ENCODE measurements at places on chromosomes 5 and 9. TPM values are rescaled to one million over a fixed set of nuclear protein-coding genes. Genes with fewer than 3 reads are reported as not detected.

DNA sequence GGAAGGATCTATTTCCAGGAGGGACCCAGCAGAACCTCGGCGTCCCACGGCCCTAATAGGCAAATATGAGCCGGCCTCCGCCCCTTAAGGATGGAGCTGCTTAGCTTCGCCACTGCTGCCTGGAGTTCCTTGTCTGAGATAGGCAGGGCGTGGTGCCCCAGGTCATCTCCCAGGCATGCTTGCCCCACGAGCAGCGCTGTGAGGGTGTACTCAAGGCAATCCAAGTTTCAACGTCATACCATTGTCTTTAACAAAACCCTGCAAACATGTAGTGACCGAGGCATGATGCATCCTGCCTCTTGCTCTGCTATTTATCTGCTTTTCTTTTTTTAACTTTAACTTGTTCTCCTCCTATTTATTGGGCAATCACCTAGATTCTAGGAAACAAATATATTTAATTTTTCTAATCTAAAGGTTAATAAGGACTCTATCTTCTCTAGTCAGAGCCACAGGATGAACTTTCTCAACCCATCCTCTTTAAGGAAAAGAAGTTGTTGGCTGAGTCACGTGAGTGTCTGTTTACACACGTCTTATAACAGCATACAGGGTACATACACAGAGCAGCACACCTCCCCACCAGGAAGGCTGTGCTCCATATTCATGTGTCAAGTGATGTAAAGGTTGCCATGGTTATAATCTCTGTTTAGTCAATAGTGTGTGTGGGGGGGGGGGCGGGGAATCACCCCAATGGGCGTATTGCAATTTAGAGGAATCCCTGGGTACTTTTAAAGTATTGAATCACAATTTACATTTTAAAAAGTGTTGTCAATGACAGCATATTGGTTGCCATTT lies 27.3 kb upstream of the ZSWIM6 start:
- no peak for DNase-seq

Gene LIX1
- 19.7 TPM for total RNA-seq

GRCh38 chr5:6728011-6728794 lies 15.0 kb downstream of the TENT4A start:
- DNase-seq = no peak

GRCh38 chr5:56164376-56164775 lies 68.8 kb downstream of the ANKRD55 start:
- peak; percentile 13 for DNase-seq

GRCh38 chr5:151154931-151155774 lies 2.4 kb downstream of the ANXA6 start:
- no peak for DNase-seq

Gene INSYN2B
- total RNA-seq = 0.35 TPM

Gene TAF11L10
- total RNA-seq = not detected

GRCh38 chr9:81656004-81656403 lies 33.3 kb downstream of the TLE1 start:
- DNase-seq = no peak

Gene NTNG2
- total RNA-seq = 2.4 TPM

DNA sequence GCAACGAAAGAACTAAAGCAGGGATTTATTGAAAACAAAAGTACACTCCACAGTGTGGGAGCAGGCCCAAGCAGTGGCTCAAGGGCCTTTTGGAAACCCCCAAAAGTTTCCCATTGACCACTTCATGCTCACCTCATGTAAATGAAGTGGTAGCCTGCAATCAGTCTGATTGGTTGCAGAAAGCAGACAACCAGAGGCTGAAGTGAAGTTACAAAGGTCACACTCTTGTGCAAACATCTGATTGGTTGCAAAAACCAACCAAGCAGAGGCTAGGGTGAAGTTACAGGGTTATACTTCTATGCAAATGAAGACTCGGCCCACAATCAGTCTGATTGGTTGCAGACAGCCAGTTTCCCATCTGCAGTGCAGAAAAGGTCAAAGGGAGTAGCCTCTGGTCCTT lies 258.0 kb downstream of the YTHDC2 start:
- DNase-seq = no peak

DNA sequence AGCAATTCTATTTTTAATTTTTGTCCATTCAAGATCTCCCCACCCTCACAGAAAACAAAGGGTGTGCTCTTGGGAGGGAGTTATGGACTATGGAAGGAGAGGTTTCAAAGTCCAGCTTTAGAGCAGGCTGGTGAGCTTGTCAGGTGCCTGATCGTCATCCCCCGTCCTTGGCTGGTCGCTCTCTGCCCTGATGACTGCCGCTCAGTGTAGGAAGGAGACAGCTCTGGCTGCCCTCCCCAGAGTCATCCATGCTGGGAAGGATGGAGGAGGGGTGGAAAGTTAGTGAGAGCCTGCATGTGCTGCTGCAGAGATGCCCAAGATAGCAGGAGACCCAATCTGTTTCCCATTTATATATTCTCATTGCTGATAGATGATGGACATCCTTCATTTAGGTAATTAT lies 96.6 kb downstream of the NLN start:
- no peak for DNase-seq

Gene DNAI1
- total RNA-seq = 1.9 TPM

- DNase-seq = no peak
Observed at GRCh38 chr5:14928661-14929060, 57.1 kb upstream of the ANKH start.

DNA sequence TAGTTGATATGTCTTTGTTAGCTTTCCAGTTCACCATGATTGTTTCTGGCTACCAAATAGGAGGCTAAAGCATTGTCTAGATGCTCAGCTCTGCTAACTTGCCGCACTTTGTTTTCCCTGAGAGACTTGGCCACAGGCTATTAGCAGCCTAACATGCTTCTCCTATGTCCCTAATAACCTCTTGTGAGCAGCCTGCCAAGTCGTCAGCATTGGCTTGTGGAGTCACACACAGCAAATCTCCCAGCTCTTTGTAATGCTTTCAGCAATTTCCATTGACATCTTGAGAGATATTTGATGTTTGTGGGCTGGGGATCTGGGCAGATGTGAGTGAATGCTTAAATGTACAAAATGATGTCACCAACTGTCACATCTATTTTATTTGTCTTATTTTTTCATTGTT lies 346.9 kb downstream of the KDM4C start:
- no peak for DNase-seq

- DNase-seq = peak; percentile 6
Observed at GRCh38 chr5:52870448-52870847, 82.7 kb downstream of the ITGA1 start.

GRCh38 chr9:127543221-127543620 lies 68.9 kb upstream of the STXBP1 start:
- DNase-seq = no peak

Data from neural crest cell (in vitro differentiated cells).